Choroid plexus epithelial cell (primary cell): ENCODE measurements at places on chromosomes 3 and 15.

GRCh38 chr15:95825671-95826411, 504.7 kb upstream of the NR2F2 start:
- DNase-seq, result peak; percentile 44

DNA sequence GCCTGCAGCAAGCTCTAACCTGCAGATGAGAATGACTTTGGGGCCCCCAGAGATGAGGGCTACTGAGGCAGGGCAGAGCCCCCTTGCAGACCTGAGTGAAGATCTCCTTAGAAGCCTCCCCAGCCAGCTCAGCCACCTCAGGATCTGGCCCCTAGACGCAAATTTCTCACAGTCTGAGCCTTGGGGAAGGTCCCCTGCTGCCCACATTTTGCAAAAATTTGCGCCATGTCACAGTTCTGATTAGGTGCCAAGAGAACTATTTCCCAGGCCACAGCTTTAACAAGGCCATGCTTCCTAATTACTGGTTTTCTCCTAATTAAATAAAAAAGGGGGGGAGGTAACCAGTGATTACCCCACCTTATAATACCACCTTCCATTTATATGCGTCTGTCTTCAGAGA, 81.0 kb upstream of the HES1 start:
- DNase-seq, result no peak

GRCh38 chr3:147398813-147399534, 7.4 kb downstream of the ZIC4 start:
- DNase-seq, result peak; percentile 55

GRCh38 chr3:194054016-194054415, 81.9 kb upstream of the HES1 start:
- no peak for DNase-seq

GRCh38 chr15:86912661-86913060, 833.0 kb downstream of the AGBL1 start:
- no peak for DNase-seq

GRCh38 chr3:52786330-52787215, 8.0 kb upstream of the ITIH3 start:
- DNase-seq, result no peak

- DNase-seq, result no peak
Measured at GRCh38 chr3:86561215-86561614, 429.7 kb downstream of the VGLL3 start.

- no peak for DNase-seq
Measured at GRCh38 chr15:81311752-81312464, 12.0 kb downstream of the STARD5 start.

DNA sequence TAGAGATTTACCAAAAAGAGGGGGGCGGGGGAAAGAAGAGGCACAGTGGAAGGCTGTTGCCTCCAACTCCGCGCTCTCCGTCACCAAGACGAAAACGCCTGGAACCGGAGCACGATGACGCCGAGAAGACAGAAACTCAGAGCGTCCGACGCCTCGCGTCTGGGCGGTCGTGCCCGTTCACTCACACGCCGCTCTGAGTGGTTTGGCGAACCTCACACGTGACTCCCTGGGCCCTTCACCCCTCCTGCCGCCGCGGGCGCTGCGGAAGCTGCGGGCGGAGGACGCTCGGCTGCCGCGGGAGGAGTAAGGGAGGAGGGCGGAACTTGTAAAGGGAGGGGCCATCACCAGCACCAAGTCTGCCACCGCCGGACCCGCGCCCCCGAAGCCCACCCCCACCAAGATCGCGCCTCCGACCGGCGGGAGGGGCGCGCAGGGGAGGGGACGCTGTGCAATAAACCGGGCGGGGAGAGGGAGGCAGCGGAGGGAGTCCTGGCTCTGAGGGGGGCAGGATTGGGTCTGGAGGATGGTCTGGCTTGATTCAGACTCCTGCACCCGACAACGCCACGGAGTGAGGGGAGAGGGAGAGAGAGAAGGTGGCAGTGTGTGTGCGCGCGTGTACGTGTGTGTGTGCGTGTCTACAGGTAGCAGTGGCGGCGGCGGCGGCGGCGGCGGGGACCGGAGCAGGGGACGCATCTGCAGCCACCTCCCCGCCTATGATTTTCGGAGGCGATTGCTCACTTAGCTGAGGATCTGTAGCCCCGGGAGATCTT, 1.9 kb upstream of the NLGN1 start:
- DNase-seq, result peak; percentile 44

GRCh38 chr3:52842424-52842823, 7.6 kb upstream of the MUSTN1 start:
- DNase-seq, result no peak

GRCh38 chr3:79366414-79366813, 401.4 kb downstream of the ROBO1 start:
- DNase-seq, result no peak

DNA sequence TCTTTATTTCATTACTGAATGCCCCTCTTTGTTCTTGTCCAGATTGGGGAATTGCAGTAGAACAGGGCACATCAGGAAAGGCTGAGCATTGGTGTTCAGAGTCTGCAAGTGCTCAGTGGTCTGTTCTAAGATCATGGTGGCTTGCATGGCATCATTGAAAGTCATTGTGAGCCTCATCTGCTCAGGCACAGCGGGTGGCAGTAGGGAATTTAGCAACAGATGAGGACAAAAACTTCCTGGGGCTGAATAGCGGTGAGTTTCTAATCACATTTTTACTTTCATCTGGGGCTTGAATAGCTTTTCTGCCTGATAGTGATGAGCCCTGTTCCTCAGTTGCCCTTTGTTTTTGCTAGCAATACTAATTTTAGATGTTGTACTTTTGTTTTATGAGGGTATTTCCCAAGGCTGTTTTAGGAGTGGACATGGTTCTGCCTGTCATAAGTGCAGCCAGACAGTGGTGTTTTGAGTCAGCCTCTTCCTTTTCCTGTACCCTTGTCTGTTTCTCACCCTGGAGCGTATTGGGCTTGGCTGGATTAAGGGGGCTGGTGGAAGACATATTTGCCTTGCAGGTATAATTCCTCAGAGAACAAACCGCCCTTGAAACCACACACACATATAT, 127.2 kb upstream of the IL12A start:
- DNase-seq, result peak; percentile 55

DNA sequence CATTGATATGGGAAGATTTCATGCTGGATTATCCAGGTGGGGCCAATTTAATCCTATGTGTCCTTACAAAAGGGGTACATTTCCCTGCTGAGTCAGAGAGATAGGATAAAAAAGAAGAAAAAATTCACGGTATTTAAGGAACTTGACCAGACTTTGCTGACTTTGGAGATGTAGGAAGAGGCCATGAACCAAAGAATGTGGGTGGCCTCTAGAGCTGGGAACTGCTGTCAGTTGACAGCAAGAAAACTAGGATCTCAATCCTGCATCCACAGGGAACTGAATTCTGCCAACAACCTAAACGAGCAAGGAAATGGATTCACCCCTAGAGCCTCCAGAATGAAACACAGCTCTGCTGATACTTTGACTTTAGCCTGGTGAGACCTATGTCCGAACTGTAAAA, 148.1 kb upstream of the SLC24A5 start:
- DNase-seq, result no peak

DNA sequence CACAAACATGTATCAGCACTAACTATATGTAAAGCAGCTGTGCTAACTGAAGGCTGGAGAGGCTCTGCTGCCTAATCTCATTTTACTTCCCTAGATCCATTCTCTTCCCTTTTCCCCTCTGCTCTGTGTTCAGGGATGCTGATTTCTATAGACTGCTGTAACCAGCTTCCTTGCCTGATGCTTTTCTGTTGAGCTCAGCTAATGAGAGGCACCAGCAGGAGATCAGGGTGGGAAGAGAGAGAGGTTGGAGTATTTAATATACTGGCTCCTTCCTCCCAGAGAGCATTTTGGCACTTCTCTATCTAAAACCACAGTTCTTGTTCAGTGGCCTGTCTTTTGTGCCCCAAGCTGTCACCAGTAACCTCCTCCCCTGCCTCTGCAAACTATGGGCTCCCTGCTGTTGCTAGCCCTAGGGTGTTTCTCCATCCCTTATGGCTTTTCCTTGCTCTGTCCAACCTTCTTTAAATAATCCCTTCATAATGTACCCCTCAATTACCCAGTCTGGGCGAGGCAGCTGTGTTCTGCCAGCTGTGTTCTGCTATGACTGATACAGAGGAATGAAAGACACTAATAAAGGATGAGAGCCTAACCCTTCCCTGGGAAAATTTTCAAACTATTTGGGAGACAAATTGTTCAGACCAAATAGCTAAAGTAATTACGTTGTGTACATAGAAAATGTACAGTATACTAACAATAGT, 69.5 kb downstream of the CADPS start:
- no peak for DNase-seq

DNA sequence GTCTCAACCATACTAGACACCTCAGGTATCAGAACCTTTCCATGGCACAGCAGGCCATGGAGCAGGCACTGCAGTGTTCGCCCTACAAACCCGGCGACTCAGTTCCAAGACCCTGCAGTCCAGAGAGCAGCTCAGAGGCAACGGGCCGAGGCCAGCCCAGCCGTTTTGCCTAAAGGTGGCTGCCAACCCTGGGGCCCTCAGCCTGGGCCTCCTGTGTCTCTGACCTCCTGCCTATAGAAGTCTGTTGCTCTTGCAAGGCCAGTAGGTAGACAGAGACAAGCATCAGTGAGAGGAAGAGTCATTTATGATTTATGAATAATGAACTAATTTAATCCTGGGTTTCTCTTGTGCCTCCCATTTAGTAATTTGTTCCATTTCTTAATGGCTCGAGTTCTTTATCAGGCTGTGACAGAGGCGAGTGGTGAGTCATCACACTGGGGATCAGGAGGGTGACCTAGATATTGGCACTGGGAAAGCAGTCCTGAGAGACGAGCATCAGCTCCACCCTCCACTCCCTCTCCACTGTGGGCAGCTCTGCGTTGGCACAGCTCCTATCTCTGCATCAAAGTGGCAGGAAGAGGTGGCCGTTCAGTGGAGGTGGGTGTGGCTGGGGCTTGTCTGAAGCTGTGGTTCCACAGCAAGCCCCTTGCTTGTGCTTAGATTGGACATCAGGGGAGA, 79.8 kb downstream of the ABHD5 start:
- DNase-seq, result peak; percentile 23

DNA sequence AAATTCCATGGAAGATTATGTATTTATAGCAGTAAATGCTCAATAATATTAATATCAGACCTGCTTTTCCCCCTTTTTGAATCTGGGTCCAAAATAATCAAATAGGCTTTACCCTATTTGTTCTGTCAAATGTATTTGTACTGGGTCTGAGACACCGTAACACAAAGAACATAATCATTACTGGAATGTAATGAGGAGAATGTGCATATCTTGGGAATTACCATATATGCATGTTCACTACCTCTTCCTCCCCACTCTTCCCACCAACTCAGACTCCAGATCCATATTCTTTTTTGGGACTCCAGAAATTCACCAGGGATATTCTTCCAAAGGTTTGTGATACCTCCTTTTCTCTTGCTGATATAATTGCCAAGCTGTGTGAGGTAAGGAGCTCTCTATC, 237.1 kb downstream of the KCNMB2 start:
- no peak for DNase-seq

- no peak for DNase-seq
Measured at GRCh38 chr3:141373232-141373631, 4.9 kb downstream of the ZBTB38 start.

GRCh38 chr3:143221446-143221845, 101.9 kb downstream of the CHST2 start:
- DNase-seq, result no peak

DNA sequence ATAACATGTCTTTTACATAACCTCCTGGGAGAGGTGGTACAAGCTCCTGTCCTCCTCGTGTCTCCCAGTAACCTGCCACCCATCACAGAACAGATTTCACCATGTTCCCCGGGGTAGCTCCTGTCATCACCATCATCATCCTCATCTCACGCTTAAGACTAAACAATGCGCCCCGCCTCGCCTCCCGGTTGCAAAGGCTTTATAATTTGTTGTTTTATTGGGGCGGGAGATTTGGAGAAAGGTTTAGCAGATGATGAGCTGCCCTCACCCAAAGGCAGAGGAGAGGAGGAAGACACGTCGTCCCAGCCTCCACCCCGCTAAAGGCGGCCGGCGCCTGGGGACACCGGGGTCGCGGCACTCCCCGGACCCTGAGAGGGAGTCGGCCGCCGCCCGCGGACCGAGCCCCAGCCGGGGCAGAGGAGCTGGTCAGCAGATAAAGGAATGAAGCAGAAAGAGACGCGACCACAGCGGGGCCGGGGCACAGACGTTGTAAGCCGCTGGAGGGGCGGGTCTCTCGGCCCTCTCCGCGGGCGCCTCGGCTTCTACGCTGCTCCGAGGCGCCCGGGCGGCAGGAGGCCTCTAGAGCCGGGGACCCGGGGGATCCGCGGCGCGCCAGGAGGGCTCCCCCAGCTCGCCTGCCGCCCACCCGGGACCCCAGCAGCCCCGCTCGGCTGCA, 589 bp downstream of the HERC1 start:
- DNase-seq, result peak; percentile 51

DNA sequence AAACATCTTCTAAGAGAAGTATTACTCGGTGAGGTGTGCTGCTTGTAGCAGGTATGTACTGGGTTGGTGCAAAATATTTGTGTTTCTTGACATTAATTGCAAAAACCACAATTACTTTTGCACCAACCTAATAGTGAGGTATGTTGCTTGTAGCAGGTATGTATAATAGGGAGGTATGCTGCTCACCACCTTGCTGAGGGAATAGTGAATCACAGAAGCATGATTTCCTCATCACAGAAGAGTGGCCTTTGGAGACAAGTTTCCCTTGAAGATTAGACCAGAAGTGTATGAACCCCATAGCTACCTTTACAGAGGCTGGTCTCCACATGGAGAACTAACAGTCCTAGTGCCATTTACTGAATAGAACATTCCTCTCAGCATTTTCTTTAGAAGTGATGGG, 15.5 kb downstream of the DCP1A start:
- DNase-seq, result no peak

DNA sequence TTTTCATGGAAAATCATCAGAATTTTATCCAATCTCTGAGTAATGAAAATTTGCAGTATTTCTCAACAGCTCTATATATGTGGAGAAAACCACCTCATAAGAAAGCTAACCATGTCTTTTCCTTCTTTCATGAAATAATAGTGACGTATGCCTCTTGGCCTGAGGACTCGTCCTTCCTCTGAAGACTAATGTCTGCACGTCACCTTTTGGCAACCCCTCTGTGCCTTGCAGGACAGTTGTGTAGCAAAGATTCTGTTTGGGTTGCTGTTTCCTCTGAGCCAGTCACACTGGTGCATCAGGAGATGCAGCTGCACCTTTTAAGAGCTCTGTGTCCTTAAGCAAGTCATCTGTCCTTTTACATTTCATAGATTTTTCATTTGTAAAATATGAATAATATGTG, 168.9 kb downstream of the TIGIT start:
- no peak for DNase-seq

DNA sequence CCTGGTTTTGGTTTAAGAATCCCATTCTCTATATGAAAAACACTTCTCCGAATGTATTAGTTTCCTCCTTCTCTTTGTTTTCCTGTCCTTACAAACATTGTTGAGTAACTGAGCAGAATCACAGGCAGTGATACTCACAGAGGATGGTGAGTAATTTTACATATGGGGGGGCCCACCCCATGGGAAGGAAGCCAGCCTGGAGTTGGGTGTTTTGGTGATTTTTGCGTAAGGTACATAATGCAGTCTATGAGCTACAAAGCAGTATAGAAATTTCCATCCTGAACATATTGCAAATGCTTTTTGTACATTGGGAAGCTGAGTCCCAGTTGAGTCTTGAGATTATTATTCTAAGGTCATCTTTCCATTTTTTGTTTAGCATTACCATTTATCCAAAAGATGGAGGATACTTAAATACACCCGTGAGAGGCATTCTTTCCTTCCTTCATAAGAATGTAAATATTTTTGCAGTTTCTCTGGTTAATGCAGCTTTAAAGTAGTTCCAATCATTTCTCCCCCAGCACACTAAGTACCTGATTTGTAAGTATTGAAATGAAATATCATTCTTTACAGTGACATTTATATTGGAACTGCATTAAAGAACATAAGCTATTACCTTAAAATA, 476.8 kb downstream of the AGBL1 start:
- no peak for DNase-seq

- no peak for DNase-seq
Measured at GRCh38 chr3:102238362-102238761, 196.5 kb upstream of the ZPLD1 start.
